ENCODE measurements at places on chromosomes 3 and 15.

GRCh38 chr3:133475245-133476010 lies 75.6 kb downstream of the BFSP2 start:
- no peak for DNase-seq

DNA sequence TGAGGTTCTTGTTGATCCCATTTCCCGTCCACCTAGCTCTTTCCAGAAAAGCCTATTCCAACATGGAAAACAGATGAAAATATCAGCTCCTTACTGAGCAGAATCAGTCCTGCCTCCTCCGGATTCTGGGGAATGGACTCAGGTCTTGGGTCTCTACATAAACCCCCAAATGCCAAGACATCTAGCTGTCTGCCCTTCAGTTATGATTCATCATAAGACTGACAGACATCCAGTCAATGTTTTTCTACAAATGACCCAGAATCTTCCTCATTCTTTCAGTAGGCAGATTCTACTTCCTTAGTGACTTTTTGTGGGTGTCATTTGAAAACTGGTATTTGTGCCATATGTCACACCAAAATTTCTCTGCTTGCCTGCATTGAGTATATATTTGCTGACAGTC lies 103.0 kb upstream of the TGFBR2 start:
- DNase-seq: no peak

- DNase-seq: no peak
Observed at GRCh38 chr15:88615303-88616107, 5.6 kb upstream of the AEN start.

DNA sequence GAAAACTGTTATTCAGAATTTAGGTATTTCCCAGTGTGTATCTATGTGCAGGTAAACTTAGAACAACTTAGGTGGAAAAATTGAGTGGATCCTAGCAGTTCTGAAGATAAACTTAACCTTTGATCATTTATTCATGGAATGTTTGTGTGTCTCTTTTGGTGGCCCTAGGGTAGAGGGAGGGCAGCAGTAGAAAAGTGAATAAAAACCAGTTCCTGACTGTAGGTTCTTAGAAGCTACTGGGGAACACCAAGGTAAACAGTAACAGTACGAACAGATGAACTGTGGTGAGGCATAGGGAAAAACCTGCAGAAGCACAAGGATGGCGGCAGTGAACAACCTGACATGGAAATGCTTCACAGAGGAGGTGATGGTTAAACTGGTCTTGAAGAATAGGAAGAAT lies 2.5 kb downstream of the SNRK start:
- no peak for DNase-seq

DNA sequence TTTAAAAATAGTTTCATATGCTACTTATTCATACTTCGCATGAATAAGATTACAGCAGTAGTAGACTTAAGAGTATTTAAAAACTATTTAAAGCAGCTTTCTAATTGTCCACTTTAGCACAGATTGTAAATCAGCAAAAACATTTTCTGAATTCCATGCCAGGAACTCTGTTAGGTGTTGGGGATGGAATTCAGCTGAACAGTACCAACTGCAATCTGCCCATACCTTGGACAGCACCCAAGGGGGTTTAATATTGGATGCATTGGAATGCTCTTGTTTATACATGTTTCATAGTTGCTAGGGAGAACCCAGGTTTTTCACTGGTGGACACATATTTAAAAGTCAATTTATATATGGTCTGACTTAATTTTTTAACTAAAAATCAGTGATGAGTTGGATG lies 74.8 kb downstream of the PPM1L start:
- DNase-seq: no peak

DNA sequence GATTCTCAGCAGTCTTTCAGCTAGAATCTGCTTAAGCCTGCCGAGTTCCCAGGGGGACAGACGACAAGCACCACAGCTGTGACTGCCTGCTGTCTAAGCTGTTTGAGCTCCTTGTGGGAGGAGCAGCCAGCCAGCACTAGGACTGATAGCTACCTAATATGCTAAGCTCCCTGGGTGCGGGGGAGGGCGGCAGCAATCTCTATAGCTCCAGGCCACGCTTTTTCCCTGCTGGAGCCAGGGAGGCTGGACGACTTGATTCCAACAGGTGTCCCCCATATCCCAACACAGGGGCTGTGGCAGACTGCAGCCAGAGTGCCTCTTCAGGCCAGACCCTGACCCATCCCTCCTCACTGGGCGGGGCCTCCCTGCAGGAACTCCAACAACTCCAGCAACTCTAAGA lies 134.1 kb upstream of the ARPP21 start:
- DNase-seq: no peak

GRCh38 chr3:105811518-105812193 lies 57.2 kb downstream of the CBLB start:
- no peak for DNase-seq

- no peak for DNase-seq
Observed at GRCh38 chr3:94171954-94172353, 109.1 kb downstream of the NSUN3 start.

- peak; percentile 37 for DNase-seq
Observed at GRCh38 chr3:129439226-129439816, 427 bp downstream of the MBD4 start.

DNA sequence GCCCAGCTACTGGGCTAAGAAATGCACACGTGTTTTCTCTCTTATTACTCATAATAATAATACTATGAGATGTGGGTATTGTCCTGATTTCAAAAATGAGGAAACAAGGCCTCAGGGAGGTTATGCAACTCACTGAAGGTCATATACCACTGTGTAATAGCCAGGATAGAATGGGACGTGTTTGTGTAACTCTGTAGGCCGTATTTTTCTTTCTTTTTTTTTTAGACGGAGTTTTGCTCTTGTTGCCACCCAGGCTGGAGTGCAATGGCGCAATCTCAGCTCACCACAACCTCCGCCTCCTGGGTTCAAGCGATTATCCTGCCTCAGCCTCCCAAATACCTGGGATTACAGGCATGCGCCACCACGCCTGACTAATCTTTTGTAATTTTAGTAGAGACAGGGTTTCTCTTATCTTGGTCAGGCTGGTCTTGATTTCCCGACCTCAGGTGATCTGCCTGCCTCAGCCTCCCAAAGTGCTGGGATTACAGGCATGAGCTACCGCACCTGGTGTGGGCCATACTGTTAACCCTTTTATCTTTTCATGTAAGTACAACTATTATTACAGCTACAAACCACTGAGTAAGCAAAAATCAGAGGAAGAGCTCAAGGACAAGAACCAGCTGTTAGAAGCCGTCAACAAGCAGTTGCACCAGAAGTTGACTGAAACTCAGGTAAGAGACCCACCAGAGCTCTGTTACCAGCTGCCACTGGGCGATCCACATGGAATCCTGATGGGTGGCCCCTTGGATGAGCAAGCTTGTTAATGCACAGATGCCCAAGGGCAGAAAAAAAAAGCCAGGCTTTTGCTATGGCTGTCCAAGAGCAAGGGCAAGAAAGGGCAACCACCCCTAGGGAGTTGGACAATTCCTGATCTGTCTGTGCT lies 6.7 kb downstream of the KNSTRN start:
- no peak for DNase-seq

GRCh38 chr3:111227216-111227615 lies 155.6 kb downstream of the NECTIN3 start:
- no peak for DNase-seq

GRCh38 chr3:115595611-115596275 lies 27.6 kb upstream of the GAP43 start:
- no peak for DNase-seq
